ENCODE measurements at places on chromosomes 4 and X.

- DNase-seq: no peak
Observed at GRCh38 chrX:74523870-74524735, 90.3 kb downstream of the RLIM start.

DNA sequence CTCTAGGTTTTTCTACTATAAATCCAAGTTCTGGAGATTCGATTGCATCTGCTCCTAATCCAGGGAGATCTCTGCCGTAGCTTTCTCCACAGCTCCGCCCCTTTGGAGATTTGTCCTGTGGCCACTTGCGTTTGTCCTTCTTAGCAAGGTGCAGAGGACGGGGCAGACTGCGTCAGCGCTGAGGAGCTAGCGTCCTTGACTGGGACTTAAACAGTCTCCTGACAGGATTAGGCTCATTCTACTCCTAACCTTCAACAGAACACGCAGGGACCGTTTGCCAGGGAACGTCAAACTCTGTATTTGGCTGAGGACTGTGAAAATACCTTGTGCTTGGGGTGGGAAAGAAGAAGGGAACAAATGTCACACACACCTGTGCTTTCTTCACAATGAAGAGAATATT is 38.6 kb downstream of the SORBS2 start:
- DNase-seq: no peak

GRCh38 chr4:133565379-133565778 is 416.3 kb downstream of the PCDH10 start:
- DNase-seq: no peak

DNA sequence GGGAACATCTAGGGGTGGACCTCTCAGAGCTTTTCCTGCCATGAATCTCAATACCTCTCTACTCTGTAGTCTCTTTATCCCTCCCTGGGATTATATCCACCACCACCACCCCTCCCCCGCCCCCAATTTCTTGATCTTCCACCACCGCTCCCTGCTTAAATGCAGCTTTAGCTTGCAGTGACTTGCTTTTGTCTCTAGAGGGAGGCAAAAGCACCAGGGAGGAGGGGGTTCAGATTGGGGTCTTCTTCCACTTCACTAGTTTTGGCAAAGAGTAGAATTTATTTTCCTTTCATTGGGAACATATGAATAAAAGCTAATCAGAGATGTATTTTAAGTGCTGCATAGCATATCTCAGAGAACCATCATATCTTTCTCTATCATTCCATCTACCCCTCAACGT is 5.5 kb downstream of the ARHGAP36 start:
- DNase-seq: no peak

DNA sequence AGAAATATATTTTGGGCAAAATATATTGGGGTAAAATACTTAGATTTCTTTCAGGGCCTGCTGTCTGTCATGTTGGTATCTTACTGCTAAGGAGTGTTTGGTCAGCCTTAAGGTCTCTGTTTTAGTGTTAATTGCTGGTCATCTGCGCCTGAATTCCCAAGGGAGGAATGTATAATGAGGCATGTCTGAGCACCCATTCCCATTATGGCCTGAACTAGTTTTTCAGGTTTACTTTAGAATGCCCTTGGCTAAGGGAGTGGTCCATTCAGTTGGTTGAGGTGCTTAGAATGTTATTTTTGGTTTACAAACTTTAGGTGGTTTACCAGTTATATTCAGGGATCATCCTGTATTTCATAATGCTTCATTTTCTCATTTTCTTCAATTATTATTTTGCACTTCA is 125.9 kb downstream of the CFAP299 start:
- no peak for DNase-seq

GRCh38 chrX:151000861-151001331 is 17.8 kb downstream of the HMGB3 start:
- DNase-seq: no peak

- DNase-seq: no peak
Observed at GRCh38 chrX:118702741-118703140, 24.7 kb upstream of the IL13RA1 start.

- no peak for DNase-seq
Observed at GRCh38 chr4:42570221-42570620, 86.7 kb downstream of the ATP8A1 start.

- no peak for DNase-seq
Observed at GRCh38 chrX:9352694-9353411, 112.0 kb upstream of the TBL1X start.

DNA sequence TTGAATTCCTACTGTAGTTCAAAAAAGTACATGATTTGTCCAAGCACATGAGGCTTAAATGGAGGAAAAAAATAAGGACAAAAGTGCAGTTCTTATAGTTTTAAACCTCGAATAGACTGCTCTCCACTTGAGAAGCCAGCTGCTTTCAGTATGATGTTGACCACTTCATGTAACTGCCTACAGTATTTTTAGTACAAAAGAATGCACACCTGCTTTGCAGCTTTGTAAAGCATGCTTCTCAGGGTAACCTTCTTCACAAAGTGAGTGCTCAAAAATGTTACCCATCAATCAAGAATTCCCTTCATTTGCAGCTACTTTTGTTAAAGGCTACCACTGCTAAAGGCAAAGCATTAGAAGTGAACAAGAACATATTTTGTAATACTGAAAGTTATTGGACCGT is 83.4 kb upstream of the FAM47B start:
- no peak for DNase-seq

DNA sequence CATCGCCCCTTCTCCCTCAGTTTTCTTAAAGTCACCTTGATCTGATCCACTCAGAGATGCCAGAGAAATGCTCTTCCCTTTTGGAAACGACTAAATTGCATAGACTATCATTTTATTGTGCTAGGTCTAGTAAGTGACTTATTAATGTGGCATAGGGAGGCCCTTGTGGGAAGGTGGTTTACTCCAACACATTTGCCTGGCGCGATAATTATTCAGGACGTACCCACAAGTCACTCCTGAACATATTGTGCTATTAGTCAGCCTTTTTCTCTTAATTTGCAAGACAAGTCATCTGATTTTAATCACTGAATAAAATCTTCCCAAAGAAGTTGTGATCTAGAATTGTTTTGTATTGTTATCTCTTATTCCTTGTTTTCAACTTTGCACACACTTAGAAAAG is 7.6 kb downstream of the ENPEP start:
- no peak for DNase-seq

Measured in GM12892 (cell line).